ENCODE measurements at places on chromosomes 12 and 14.
A peak's percentile ranks its signal among the peaks of the same experiment; 100 is the strongest.

- DNase-seq: no peak
Measured at GRCh38 chr12:12683725-12684124, 12.3 kb downstream of the GPR19 start.

DNA sequence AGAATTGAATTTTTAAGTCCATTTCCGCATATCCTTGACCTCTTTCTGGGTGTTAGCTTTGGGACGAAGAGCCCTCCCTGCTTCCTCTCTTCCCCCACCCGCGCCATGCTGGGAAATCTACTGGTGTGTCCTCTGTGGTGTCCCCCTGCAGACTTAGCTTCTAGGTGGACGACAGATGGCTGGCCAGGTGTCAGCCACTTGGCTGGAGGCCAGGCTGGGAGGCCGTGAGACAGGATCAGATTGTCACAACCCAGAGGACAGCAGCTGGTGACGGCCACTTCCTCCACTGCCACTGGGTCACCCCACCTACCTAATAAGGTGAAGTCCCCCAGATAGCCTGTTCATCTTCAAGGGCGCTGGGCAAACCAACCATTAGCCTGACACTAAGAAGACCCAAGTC, 13.3 kb upstream of the DTX1 start:
- DNase-seq: no peak

DNA sequence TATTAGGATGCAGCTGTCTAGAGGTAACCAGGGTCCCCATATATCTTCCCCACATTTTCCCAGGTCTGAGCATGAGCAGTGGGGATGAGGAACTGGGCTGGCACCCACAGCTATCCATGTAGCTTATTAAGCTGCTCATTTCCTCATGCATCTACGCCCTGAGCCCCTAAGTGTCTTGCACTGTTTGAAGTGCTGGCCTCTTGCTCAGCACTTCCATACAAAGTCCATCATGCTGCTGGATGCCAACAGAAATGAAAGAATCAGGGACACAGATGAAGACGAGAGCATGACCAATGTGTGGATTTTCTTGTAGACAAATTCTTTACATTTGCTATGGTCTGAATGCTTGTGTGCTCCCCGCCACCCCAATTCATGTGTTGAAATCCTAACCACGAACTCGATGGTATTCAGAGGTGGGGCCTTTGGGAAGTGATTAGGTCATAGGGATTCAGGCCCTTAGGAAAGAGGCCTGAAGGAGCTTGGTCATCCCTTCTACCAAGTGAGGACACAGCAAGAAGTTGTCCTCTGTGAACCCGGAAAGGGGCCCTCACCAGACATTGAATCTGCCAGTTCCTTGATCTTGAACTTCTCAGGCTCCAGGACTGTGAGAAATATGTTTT, 54.5 kb downstream of the C12orf75 start:
- peak; percentile 68 for DNase-seq

DNA sequence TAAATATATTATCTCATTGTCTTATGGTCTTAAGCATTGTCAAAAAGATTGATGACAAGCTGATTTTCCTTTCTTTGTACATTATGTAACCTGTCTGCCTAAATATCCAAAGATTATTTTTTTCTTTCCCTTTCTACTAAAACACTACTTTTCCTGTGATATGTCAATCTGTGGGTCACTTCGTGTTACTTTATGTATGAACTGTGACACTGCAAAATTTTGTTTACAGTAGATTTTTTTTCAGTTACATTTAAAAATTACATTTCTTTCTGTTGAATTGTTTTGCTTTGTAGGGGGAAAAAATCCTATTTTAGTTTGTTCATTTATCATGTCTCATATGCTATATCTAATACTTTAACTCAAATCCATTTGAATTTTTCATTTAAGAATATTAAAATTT, 392.3 kb upstream of the ATXN7L3B start:
- no peak for DNase-seq

DNA sequence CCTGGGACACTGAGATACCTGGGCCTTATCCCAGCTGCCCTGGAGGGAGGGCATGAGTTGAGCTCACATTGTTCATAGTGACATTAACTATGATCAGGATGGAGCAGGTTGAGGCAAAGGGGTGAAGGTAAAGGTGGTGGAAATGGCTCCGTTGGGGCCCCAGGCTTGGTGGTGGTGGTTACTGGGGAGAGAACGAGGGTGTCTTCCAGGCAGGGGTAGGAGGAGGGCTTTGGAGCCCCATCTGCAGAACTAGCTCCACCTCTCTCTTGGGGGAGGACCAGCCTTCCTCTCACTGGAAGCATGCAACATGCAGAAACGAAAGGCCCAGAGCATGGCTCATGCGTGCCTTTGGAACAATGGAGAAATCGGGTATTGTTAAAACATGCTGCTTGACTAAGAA, 217.0 kb downstream of the SLC41A2 start:
- no peak for DNase-seq

DNA sequence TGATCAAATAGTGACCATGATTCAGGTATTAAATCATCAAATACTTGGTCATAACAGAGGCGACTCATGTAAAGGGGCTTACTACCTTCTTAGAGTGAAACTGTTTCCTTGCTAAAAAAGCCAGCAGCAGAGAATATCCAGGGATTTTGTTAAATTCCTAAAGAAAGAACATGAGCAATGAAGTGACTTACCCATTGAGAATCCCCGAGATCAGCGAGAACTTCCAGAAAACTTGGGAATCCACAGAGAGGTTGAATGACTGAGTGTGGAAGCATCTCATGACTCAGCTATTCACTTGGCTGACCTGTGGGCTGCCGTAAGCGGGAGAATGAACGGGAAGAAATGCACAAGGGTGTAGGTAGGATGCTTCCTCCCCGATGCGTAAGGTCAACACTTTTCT, 85.3 kb upstream of the KCNA1 start:
- DNase-seq: peak; percentile 93

All from fibroblast of skin of right quadriceps (primary cell).